ENCODE measurements at places on chromosomes 7 and 10. TPM values are rescaled to one million over a fixed set of nuclear protein-coding genes. Genes with fewer than 3 reads are reported as not detected.
A peak's percentile ranks its signal among the peaks of the same experiment; 100 is the strongest.

The PRLHR gene
- total RNA-seq: not detected

The ADK gene
- 64.6 TPM for total RNA-seq

The RARRES2 gene
- total RNA-seq: not detected

The OPALIN gene
- not detected for total RNA-seq

GRCh38 chr7:157426463-157427301 lies 89.9 kb downstream of the DNAJB6 start:
- no peak for DNase-seq

- peak; percentile 20 for DNase-seq
Measured at GRCh38 chr7:146090023-146090645, 26.5 kb upstream of the CNTNAP2 start.

DNA sequence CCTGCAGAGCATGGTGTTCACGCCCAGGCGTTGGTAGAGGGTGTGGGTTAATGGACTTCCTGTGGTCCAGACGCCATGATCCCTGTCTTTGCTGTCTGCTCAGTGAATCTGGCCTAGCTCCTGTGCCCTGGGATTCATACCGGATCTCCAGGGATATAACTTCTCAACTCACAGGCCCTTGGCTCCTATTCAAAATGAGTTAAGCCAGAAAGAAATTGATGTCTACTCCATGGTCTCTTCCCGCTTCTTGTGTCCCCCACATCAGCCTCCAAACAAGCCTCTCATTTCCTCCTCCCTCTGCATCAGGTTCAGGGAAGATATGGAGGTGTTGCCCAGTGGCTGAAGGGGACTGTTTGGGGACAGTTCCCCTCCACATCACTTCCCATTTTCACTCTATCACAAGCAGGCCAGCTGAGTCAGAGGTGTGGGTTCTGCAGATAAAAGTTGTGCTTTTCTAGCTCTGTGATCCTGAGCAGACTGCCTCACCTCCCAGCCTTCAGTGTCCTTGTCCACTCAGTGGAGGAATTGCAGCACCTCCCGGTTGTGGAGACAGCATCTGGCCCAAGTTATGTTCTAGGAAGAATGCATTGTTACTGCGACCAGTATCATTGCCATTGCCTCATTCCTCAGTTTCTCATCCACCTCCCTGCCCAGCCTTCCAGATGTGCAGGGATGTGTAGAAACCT lies 22.5 kb downstream of the AKR1E2 start:
- DNase-seq: no peak

GRCh38 chr10:101380353-101381017 lies 26.5 kb downstream of the BTRC start:
- DNase-seq: no peak

DNA sequence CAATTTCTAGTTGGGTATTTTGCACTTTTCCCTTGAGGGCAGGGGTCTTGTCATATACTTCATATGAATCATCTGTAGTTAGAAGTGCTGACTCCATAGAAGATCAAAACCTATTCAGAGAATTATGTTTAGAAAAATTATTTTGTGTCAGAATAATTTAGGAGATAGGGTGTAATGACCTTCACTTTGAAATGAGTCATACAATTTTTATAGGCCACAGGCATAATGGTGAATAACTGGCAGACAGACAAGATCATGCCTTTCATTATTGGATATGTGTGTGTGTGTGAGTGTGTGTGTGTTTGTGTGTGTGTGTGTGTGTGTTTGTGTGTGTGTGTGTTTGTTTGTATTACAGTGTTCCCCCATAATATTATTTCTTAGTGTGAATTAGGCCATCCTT lies 523.0 kb downstream of the ANKRD7 start:
- no peak for DNase-seq

DNA sequence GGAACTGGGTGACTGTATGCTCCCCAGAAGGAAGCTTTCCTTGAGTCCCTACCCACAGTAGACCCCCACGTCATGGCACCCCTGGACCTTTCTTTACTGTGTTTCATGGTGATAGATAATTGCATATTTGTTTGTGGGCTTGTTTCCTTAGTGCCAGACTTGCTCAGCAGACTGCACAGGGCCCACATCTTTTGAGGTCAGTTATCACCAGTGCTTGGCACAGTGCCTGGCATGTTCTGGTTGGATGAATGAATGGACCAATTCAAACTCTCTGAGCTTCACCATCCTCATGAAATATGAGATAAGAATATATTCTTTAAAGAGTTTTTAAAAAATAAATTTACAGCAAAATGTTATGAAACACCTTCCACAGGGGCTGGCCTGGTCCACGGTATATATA lies 78.4 kb upstream of the EMX2 start:
- DNase-seq: no peak

- peak; percentile 46 for DNase-seq
Measured at GRCh38 chr7:120991581-120991980, 3.1 kb downstream of the CPED1 start.

- no peak for DNase-seq
Measured at GRCh38 chr10:76868098-76868977, 769.3 kb downstream of the KCNMA1 start.

GRCh38 chr7:90605055-90605454 lies 8.9 kb downstream of the CDK14 start:
- no peak for DNase-seq

DNA sequence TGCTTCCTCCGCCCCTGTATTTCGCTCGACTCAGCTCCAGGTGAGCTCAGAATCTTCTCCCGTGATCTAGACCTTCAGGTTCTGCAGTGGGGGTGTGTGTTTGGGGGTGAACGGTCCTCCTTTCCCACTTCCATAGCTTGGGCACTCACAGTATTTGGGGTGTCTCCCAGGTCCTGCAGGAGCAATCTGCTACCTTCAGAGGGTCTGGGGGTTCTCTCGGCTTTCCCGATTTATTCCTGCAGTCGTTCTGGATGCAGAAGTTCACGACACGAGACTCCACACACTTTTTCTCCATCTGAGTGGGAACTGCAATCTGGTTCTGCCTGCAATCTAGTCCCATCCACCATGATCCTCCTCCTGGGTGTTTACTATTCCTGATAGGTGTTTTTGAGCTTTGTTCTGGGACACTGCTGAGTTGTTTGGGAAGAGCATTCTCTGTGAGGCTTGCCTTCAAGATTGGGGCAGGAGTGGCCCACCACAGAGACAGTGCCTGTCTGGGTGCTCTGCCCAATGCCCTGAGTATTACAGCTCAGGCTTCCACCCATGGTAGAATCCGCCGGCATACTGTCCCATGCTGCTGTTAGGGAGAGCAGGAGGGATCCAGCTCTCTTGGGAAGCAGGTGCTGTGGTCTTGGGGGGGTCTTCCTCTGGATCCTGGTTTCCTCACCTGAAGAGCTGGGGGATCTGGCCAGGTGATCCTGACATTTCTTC lies 29.8 kb downstream of the JAKMIP3 start:
- DNase-seq: no peak

DNA sequence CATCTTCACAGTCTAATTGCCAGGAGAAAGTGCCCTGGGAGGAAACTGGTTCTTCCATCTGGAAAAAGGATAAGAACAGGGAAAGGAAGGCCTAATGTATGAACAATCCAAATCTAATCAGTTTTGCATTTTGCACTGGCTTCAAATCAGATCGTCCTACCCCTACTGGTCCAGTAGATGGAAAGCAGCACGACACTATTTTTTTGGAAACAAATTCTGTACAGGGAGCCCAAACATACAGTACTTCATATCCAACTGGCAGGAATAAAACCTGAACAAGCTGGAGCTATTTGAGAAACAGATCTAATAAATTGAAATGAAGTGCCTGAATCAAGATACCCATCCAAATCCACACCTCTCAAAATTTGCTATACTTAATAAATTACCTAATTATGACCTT lies 36.5 kb downstream of the ETV1 start:
- DNase-seq: no peak

GRCh38 chr7:132226957-132227290 lies 349.3 kb downstream of the PLXNA4 start:
- no peak for DNase-seq
